ENCODE measurements at places on chromosomes 1 and 21.

DNA sequence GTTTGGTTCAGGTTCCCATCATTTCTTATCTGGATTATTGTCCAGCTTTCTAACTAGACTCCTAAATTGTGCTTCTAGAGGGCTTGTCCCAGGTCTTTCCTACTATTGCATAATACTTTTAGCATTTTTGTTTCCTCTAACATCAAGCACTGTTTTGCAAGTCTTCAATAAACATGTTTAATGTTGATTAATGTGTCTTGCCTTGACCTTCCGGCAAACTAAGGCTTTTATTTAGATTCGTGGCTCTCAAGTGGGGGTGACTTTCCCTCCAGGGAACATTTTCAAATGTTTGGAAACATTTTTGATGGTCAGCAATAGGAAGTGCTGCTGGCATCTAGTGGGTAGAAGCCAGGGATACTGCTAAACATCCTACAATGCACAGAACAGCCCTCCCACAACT is 90.7 kb downstream of the RPE65 start:
- DNase-seq = peak; percentile 73

GRCh38 chr1:225654277-225654597 is 1.3 kb upstream of the ENAH start:
- DNase-seq = no peak

DNA sequence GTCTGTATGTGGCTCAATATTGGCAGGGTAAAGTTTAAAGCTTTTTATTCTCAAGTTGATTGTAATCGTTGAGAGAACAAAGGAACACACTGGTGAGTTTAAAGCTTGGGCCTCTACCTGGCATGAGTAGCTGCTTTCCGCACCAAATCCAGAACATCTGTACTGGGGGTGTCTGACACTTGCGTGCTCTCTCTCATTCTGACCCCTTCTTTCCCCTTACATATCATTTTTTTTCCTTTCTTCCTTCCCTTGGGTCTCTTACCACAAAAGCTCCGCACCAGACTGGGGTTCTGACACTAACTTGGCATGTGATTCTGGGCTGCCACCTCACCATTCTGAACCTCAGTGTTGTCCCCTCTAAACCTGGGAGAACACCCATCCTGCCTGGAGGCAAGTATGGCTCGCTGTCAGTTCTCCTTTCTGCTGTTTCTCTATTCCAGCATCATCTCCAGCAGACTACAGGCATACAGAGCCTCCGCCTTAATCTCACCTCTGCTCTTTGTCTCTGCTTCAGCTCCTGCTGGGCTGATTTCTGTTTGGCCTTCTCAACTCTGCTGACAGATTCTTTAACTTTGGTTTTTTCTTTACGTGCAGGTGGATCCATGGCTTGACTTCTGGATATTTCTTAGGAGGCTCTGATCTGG is 859 bp upstream of the ERMAP start:
- peak; percentile 29 for DNase-seq

DNA sequence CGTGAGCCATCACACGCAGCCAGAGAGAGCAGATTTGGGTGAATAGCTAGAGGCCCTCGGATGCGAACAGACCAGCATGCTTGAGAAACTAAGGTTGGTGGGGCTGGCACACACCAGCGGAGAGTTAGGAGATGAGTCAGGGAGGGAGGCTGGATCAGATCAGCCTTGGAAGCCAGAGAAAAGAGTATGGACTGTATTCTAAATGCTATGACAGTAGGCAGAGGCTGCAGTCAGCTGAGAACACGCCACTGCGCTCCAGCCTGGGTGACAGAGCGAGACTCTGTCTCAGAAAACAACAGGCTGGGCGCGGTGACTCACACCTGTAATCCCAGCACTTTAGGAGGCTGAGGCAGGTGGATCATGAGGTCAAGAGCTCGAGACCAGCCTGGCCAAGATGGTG is 4.0 kb upstream of the PLEKHM2 start:
- peak; percentile 96 for DNase-seq

DNA sequence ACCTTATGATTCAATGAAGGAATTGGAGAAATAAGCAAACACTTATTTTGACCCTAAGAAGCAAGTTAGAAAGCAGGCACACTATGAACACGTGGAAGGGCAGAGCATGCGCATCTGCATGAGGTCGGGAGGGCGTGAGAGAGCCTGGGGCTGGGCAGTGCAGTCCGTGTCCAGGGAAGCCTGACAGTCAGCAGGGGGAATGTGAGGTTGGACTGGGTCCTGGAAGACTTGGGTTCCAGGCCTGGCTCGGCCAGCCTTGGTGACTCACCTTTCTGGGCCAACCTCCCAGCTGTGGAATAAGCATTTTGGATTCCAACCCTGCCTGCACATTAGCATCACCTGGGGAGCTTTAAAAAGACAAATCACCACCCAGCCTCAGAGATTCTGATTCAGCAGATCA is 26.6 kb upstream of the LMX1A start:
- DNase-seq = peak; percentile 88

GRCh38 chr1:49552101-49552500 is 471.7 kb downstream of the AGBL4 start:
- no peak for DNase-seq

DNA sequence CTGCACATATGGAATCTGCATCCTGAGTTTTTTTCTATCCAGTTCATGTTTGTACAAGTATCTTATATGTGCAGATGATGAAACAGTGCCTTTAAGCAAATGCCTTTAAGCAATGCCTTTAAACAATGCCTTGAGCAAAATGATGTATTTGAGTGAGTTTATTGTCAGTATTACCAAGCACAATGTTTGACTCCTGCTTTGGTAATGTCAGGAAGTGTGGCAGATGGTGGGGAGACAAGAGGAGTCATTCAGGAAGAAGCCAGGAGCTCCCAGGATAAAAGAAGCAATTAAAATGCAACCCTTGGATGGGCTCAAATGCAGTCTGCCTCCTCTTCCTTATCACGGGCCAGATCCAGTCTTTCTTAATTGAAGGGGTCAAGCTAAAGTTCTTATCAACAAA is 108.7 kb upstream of the KCNJ15 start:
- peak; percentile 62 for DNase-seq

DNA sequence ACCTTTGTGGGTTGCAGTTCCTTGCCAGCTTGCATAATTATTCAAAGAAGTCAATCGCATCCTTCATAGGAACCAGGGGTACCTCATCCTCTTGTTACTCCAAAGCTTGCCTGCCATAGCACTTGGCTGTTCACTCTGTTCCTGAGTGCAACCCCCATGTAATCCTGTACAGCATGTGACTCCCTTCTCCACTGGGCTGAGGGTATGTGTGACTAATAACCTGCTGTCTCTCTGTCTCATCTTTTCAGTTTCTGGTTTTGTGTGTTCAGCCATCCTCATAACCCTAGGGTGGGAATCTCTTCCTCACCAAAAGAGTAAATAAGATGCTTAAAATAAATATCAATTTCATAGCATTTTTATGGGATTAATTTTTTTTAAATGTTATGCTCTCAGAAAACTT is 351.9 kb downstream of the S1PR1 start:
- no peak for DNase-seq

DNA sequence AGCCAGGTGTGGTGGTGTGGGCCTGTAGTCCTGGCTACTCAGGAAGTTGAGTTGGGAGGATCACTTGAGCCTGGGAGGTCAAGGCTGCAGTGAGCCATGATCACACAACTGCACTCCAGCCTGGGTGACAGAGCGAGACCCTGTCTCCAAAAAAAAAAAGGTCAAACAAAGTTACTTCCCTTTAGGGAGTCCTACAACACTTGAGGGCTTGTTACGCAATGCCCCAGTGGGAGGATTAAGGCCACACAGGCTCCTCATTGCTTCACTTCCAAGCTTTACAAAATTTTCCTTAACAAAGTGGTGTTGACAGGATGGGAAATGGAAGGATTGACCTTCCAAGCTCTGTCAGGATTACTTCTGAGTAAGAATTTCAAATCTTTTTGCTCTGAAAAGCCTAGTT is 6.2 kb upstream of the EXTL1 start:
- DNase-seq = peak; percentile 48

- no peak for DNase-seq
Measured at GRCh38 chr1:152940614-152941013, 6.4 kb upstream of the SPRR5 start.

DNA sequence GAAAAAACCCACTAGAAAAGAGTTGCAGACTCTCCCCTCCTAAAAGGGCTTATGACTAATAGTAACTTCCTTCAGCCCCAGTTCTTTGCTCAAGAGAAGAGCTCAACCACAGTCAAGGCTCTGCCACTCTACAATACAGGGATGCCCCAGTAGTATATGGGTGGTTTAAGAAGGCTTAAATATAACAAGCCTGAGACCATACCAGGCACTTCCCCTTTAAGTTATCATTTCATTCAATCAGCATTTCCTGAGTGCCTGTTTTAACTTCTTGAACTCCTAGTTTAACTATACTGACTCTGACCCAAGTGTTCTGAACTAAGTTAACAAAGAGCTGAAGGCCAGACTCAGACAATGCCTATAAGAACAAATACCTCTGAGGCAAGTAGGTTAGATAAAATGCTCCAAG is 19.8 kb downstream of the PRPF38A start:
- peak; percentile 23 for DNase-seq

- DNase-seq = no peak
Measured at GRCh38 chr1:53562981-53563379, 103.8 kb downstream of the DMRTB1 start.

DNA sequence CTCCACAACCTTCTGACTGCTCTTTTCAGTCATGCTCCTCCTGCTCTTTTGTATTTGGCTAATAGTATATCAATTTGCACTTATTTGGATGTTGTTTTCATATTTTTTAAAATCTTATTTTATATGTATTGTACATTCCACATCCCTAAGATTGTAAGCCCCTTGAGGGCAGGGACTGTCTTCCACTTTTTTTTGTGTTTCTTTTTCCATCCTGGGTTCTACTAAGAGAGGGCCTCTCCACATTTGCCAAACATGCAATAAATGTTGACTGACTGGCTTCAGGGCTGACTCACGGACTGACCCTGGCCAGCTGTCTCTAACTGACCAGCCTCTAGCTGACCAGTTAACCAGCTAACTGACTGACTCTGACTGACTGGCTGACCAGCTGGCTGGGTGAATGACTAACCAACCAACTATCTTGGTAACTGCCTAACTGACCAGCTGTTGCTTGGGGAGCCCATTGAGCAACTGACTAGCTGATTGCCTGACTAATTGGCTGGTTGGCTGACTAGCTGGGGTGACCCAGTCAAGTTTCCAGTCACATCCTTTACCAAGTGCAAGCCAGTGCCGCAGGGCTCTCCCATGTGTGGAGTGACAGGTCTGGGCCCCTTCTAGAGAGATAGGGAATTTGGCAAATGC is 16.1 kb downstream of the CSF1 start:
- DNase-seq = peak; percentile 88

- no peak for DNase-seq
Measured at GRCh38 chr21:42026082-42026435, 15.9 kb upstream of the ZBTB21 start.

DNA sequence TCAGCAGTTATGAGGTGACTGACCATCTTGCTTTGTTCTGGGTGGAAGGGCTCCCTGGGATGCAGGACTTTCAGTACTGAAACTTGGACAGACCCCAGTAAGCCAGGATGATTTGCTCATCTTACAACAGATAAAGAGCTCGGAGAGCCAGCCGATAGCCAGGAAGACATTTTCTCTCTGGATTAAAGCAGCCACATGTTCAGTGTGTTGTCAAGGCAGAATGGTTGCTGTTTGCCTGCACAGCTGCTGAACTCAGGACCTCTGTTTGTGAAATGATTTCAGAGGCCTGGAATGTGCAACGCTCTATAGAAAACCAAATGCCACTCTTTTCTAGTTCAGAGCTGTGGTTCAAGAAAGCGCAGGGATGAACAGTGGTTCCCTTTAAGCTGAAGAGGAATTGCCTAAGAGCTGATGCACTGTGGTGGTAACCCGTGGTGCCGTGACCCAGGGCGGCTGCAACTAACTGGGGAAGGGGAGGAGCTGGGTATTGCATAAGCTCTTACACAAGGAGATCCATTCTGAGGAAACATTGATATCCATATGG is 40.7 kb downstream of the CASQ2 start:
- DNase-seq = peak; percentile 43

DNA sequence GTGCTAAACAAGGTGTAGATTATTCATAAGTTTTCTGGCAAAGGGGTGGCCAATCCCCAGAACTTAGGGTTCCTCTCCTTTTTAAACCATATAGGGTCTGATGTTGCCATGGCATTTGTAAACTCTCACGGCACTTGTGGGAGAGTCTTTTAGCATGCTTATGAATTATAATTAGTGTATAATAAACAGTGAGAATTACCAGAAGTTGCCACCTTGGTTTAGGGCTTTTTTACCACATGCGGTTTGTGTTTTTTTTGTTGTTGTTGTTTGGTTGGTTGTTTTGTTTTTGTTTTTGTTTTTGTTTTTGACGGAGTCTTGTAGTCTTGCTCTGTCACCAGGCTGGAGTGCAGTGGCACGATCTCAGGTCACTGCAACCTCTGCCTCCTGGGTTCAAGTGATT is 8.9 kb upstream of the LAX1 start:
- DNase-seq = no peak

DNA sequence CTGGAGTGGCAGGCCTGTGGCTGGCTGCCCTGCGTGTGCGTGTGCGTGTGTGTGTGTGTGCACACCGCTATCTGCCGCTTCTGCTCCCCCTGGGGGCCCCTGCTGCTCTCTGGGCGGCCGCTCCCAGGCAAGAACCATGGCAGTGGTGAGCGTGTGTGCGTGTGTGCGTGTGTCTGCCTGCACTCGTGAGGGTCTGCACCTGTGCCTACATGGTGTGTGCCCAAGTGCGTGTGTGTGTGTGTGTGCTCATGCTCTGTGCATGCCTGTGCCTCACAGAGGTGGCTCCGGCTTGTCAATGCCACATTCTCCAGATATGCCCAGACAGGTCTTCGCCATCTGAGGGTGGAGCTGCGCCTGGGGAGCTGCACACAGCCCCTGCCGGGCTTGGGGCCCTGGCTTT is 18.7 kb upstream of the PEX10 start:
- DNase-seq = no peak

DNA sequence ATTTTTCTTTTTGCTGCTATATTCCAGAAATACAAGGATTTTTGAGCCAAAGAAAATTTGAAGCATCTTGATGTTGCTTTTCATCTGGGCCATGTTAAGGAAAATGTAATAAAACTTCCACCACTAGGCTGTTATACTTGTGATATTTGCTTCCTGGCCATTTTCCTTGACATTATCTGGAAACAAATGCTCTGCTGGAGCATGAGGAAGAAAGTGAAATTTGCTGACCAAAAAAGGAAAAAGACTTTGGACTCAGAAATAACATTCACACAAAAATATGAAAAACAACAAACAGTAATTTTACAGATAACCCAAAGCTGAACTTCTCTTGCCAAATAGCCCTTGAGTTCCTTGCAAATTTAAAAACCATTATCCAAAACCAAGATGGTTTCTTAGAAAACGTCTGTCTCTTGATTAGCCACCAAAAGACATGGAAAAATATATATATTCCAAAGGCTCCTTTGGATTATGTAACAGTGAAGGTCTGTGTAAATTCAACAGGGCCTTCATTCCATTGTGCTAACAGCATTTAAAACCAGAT is 344.5 kb downstream of the LMX1A start:
- DNase-seq = no peak

DNA sequence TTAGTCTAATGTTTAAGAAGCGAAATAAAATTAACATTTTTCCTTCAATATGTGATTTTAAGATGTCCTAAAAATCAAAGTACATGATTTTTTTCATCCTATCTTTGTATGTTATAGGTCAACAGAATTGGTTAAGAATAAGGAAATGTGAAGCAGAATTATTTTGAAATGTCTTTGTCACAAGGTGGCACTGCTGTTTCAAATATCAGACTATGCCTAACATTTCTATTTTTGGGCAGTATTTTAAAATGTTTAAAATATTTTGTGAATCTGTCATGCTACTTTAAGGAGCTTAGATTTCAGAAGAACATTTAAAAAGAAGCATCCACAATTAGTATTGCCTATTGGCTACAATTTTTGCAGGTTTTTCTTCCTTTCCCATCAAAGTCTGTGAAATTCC is 38.7 kb downstream of the AMY1C start:
- DNase-seq = peak; percentile 1

Measured in M059J (cell line).